ENCODE measurements at places on chromosomes 13 and 19.
A peak's percentile ranks its signal among the peaks of the same experiment; 100 is the strongest.

- peak; percentile 89 for DNase-seq
Observed at GRCh38 chr19:5403968-5404640, 51.1 kb upstream of the ZNRF4 start.

- DNase-seq = no peak
Observed at GRCh38 chr13:23609414-23609760, 39.2 kb downstream of the TNFRSF19 start.

DNA sequence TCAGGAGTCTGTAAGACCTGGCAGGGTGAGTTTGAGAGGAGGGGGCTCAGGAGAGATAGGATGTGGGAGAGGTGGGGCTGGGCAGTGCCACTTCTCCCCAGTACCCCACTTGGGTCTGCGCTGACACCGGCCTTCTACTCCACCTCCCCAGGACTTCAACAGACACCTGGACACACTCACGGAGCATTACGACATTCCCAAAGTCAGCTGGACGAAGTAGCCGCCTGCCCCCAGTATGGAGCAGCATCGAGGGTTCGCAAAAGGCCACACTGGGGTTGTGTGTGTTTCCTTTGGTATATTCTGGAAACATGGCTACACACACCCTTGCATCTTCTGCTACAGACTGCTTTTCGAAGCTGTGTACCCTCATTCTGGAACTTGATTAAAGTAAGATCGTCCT lies 5.5 kb downstream of the FAM32A start:
- DNase-seq = no peak

GRCh38 chr19:18660939-18661670 lies 22.4 kb upstream of the CRTC1 start:
- DNase-seq = no peak

DNA sequence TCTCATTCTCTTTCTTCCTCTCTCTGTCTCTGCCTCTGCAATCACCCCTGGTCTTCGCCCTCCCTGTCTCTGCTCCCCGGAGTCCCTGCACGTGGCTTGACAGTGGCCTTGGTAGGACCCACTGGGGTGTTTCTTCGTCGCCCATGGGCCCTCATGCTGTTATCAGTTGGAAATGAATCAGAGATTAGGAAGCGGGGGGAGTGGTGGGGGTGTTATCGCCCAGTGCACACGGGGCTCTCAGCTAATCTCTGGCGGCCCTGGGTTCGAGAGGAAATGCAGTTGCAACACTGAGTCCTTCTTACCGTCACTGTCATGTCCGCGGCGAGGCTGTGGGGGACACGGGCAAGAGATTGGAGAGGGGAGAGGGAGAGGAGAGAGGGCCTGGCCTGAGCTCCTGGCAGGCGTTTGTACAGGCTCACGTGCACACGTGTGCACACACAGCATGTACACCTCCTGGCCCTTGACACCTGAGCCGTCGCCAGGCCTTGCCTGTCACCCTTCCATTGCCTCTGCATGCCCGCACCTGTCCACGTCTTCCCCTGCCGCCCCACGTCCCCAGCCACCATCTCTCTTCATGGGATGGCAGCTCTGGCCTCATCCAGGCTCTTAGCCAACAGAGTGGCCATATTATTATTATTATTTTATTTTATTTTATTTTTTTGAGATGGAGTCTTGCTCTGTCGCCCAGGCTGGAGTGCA lies 37.8 kb upstream of the SLC7A10 start:
- DNase-seq = no peak

DNA sequence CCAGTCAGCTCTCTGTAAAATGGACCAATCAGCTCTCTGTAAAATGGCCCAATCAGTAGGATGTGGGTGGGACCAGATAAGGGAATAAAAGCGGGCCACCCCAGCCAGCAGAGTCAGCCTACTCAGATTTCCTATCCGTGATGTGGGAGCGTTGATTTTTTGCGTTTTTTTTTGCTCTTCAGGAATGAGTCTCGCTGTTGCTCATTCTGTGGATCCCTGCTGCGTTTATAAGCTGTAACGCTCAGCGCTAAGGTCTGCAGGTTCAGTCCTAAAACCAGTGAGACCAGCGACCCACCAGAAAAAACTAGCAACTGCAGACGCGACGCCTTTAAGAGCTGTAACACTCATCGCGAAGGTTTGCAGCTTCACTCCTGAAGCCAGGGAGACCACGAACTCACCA lies 435.7 kb downstream of the SLITRK6 start:
- DNase-seq = no peak

DNA sequence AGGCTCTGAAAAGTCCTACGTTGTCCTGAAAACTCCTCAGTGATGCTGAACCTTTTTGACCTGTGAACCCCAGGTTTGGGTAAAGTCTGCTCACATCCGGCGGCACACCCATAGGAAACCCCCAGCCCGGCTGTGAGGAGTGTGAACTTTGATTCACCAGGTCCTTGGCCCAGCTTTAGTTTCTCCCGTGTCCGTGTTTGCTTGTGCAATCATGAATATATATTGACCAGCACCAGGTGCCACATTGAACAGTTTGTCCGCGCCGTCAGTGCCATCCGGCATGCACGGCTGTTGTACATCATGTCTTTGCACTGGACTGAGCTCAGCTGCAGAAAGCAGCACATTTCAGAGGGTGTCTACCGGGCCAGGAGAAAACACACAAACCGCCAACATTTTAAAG lies 45.3 kb downstream of the NFIC start:
- no peak for DNase-seq

DNA sequence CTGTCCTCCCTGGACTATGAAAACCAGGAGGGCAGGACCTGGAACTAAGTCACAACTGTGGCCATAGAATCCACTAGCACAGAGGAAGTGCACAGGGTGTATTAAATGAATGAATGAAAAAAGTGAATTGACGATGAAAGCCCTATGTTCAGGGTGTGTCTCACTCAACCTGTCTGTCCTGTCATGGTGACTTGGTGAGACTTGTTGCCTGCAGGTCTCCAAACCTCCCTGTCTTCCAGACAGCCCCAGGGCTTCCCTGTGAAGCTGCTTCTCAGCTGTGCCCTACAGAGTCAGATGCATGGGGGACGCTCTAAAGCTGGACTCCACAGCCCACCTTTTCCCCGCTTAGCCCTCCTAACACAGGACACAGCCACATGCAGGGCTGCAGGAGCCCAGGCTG lies 4.8 kb upstream of the IGFL1 start:
- no peak for DNase-seq

DNA sequence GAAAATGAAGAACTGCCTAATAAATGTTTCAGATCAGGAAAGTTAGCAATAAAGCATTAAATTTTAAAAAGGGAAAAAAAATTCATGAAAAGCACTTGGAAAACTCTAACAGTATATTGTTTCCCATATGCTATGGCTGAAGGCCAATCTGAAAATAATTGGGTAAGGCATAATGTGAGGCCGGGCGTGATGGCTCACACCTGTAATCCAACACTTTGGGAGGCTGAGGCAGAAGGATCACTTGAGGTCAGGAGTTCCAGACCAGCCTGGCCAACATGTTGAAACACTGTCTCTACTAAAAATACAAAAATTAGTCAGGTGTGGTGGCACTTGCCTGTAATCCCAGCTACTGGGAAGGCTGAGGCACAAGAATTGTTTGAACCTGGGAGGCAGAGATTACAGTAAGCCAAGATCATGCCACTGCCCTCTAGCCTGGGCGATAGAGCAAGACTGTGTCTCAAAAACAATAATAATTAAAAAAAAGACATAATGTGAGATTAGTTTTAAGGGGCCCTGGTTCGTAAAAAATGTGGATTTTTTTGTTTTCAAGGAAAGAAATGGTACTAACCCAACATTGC lies 15.2 kb downstream of the INTS6 start:
- no peak for DNase-seq

GRCh38 chr13:81568824-81569223 lies 1227.9 kb upstream of the SPRY2 start:
- peak; percentile 3 for DNase-seq

GRCh38 chr13:45341799-45342500 lies 967 bp upstream of the TPT1 start:
- peak; percentile 24 for DNase-seq

GRCh38 chr19:3366753-3367627 lies 607 bp downstream of the NFIC start:
- no peak for DNase-seq

- no peak for DNase-seq
Observed at GRCh38 chr13:83877651-83878355, 4.5 kb downstream of the SLITRK1 start.

DNA sequence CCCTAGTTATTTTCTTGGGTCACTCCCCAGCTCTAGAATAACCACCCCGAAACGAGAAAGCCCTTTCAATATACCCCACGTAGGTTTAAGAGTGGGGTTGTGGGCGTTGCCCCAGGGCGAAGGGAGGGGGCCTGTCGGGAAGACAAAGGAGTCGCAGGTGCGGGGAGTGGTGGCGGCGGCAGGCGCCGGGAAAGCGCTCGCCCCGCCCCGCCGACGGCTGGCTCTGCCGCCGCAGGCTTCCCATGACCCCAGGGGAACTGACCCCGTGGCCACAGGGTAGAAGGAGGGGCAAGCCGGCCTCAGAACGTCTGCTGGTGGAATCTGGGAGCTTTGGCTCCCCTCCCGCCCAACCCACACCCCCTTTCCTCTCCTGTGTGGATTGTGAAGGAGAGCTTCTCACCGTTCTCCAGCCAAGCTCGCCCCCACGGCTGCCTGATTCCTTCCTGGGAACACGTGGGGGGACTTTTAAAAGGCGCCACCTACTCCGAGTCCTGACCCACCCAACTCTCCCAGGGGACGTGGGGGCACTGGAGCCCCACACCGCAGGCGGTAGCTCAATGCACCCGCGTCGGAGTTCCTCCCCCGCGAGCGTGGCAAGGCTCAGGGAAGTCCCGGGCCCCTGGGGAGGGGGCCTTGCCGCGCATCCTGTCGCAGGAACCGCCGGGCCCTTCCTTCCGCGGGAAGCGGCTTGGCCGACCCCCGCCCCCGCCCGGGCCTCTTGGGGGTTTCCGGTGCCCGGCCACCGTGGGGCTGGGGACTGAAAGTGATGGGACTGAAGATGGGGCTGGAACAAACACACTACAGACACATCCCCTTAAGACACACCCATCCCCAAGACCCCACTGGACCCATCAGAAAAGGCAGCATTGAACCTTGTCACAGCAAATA lies 5.5 kb downstream of the IER2 start:
- peak; percentile 65 for DNase-seq

DNA sequence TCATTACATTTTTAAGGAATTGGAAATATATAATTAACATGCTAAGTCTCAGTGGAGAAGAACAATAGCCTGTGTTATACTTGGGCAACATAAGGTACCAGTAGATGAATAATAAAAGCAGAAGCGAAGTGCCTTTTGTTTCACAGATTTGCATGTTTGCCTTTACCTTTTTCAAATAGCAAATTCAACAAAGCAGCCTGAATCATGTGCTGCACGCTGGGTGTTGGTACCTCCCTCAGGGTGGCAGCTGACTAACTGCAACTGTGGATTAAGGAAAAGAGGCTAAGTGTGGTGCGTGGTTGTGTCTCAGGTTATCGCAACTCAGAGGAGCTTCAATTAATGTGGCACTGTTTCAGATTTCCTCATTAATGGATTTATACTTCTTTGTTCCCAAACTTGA lies 189.0 kb downstream of the LMO7 start:
- DNase-seq = no peak

- peak; percentile 75 for DNase-seq
Observed at GRCh38 chr19:23116802-23117571, at the start of gene ZNF730. TSS of gene ZNF730 (plus strand) at chr19:23117025. CDS start at chr19:23117174, 149 bp downstream.

DNA sequence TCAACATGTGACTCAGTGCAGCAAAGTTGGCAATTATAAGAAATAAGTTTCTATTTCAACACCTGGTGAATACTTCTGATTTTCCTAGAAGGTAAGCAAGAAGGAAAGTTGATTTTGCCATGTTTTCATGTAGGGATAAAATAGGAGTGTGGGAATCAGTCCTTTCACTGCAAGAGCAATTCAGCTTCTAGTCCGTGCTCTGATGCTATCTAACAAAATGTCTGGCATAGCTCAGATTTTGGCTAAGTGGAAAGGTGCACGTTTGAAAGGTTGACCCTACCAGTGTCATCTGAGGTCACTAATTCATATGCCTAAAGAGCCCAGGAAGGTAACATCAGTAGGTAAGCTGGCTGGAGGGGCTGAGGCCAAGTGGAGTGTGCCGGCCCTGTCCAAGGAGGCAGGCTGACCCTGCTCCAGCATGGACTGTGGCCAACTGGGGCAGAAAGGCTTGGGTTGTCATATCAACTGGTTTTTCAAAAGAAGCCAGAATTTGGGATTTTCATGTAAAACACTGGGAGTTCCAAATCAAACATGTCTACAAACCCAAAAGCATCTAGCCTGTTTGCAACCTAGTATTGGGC lies 38.9 kb upstream of the MEDAG start:
- no peak for DNase-seq

DNA sequence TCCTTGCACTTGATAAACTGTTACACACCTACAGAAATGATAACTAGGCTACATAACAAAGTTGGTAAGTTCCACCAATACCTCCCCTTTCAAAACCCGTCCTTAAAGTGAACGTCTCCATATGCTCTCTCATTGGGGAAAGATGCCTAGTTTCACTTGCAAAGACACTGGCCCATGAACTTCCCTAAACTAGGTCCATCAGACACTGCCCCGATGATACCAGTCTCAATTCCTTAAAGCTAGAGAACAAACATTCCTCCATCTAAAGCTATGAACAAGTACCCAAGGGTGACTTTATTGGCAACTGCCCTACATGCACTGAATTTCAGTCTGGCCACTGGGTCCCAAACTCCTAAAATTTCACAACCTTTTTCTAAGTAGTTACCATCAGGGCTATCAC lies 39.9 kb downstream of the FOXO1 start:
- no peak for DNase-seq

GRCh38 chr19:11581740-11582139 lies 4.3 kb upstream of the ACP5 start:
- DNase-seq = no peak

GRCh38 chr13:109297628-109298027 lies 488.8 kb downstream of the IRS2 start:
- DNase-seq = no peak

GRCh38 chr19:57103573-57104277 lies 16.1 kb upstream of the USP29 start:
- DNase-seq = peak; percentile 76

- no peak for DNase-seq
Observed at GRCh38 chr19:13023656-13024055, 28.4 kb downstream of the NFIX start.

DNA sequence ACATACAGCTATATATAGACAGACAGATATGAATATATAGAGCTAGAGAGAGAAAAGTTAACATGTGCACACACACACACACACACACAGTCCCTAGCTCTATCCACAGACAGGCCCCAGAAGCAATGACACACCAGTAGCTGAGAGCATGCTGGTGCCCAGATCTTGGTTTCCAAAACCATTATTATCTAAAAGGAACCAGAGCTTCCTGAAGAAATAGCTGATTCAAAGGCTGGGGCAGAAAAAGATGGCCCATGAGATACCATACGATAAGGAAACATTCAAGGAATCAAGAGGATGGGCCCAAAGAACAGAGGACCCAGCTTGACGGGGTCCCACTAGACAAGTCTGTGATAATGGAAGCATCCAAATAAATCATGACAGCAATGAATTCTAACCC lies 53.4 kb downstream of the ABCC4 start:
- DNase-seq = no peak

GRCh38 chr19:17725422-17726078 lies 6.3 kb downstream of the MAP1S start:
- no peak for DNase-seq

- DNase-seq = no peak
Observed at GRCh38 chr19:13109361-13110098, 6.9 kb upstream of the LYL1 start.
